ENCODE measurements at places on chromosomes 12 and 14.

GRCh38 chr14:67926821-67927220, 107.2 kb downstream of the RAD51B start:
- no peak for DNase-seq

GRCh38 chr14:64671591-64671990, 32.6 kb upstream of the PLEKHG3 start:
- DNase-seq: peak; percentile 78

DNA sequence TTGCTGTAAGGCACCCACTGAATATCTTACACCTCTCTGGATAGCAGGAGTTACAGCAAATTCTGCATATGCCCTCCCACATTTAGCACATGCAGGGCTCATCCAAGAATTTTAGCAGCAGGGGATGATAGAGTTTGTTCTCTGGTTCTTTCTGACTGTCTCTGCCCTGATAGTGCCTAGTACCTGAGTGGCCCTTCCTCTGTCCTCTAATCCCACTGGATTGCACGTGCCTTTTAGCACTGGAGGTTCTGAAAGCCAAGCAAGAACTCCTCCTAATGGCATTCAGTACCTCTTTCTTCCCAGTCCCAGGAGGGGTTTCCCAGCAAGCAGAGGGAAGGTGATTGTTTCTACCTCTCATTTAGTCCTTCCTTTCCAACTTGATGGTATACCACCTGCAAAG, 406.4 kb downstream of the ZFP36L1 start:
- DNase-seq: no peak

- DNase-seq: peak; percentile 75
Measured at GRCh38 chr14:101017209-101017608, 113.7 kb upstream of the RTL1 start.

DNA sequence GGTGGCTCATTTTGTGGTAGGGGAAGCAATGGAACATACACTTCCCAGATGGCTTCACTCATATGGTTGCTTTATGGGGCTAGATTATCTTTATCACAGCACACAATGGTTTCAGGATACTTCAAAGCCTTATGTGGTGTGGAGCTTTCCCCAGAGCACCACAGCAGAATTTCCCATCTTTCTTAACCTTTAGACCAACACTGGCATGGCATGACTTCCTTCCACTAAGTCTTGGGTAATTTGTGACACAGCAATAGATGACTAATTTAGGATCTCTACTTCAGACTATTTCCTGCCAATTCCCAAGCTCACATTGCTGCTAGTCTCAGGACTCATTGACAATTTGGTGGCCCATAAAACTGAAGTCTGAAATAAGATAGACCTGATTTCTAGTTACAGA, 36.9 kb upstream of the DCN start:
- DNase-seq: peak; percentile 74

DNA sequence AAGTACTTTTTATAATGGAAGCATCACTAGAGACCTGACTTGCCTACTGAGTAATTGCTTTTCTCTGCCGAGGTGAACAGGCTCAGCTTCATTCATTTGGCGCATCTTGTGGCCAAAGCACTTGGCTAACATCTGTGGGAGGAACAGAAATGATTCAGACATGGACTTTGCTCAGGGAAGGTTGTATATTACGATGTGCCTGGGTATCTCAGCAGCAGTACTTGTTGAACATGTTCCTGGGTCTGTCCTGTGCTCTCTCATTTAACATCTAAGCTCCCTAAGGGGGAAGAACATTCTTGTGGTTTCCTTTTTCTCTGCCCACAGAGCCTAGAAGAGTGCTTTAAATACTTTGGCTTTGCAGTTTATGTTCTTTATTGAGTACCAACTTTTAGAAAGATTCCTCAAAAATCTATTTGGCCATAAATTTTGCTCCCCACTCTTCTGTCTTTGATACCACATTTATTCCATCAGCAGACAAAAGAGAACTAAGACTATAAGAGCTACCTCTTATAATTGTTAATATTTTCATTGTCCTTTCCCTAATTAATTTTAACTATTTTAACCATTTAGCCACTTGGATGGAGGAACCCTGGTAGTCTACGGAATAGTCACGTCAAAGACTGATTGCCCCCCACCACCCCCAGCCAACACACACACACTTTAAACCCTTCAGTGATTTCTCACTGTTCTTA, 101.2 kb upstream of the EGLN3 start:
- peak; percentile 85 for DNase-seq

DNA sequence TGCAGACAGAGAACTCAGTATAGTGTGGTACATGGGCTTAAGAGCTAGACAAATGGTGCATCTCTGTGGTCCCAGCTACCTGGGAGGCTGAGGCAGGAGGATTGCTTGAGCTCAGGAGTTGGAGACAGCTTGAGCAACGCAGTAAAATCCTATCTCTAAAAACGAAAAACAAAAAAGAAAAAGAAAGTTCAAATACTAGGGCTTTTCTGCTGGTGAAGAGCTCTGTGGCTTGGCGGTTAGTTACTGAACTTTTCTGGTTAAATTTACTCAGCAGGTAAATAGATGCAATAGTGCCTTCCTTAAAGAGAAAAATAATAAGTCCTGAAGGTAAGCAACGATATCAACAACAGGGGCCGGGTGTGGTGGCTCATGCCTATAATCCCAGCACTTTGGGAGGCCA, 31.4 kb upstream of the RAP1B start:
- DNase-seq: no peak

GRCh38 chr12:118682656-118683055, 298.7 kb upstream of the SRRM4 start:
- DNase-seq: no peak

- no peak for DNase-seq
Measured at GRCh38 chr14:92473969-92474535, 39.5 kb upstream of the RIN3 start.

DNA sequence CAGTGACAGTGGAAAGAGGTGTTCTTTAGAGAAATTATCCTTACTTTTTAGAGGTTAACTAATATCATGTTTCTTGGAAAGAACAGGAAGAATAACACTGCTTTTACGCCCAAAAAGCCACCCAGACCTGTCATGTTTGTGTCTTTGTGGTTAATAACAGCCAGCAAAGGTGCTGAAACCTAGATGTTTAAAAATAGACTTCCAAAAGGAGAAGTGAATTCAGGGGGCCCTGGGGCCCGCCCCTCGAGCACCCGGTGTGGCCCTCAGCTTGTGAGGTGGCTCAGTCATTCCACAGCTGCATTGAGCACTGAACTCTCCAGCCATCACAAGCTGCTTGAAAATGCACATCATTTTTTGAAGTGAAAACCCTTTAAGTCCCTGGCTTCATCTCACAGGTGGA, 20.8 kb upstream of the AMN start:
- no peak for DNase-seq

- DNase-seq: no peak
Measured at GRCh38 chr12:72974954-72975555, 702.9 kb downstream of the TRHDE start.

DNA sequence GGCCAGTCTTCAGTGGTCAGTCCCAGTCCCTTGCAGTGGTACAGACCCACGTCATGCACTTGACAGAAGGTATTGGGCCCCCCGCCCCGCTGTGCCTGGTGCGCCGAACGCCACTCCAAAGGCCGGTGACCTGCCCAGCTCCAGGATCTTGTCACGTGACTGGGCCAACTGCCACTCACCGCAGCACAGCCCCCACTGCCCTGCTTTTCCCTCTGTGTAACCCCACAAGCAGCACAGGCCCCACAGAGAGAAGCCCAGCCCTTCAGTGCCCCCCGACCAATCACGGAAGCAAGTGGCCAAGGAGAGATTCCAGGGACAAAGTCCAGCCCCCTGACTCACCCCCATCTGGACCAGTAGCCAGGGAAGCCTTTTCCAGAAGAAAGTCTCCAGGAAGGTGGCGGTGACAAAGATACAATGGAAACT, 498 bp downstream of the GPR132 start:
- no peak for DNase-seq

- peak; percentile 40 for DNase-seq
Measured at GRCh38 chr12:45644541-45644940, 85.0 kb upstream of the ARID2 start.

GRCh38 chr14:90715993-90716392, 100.2 kb downstream of the TTC7B start:
- DNase-seq: no peak

DNA sequence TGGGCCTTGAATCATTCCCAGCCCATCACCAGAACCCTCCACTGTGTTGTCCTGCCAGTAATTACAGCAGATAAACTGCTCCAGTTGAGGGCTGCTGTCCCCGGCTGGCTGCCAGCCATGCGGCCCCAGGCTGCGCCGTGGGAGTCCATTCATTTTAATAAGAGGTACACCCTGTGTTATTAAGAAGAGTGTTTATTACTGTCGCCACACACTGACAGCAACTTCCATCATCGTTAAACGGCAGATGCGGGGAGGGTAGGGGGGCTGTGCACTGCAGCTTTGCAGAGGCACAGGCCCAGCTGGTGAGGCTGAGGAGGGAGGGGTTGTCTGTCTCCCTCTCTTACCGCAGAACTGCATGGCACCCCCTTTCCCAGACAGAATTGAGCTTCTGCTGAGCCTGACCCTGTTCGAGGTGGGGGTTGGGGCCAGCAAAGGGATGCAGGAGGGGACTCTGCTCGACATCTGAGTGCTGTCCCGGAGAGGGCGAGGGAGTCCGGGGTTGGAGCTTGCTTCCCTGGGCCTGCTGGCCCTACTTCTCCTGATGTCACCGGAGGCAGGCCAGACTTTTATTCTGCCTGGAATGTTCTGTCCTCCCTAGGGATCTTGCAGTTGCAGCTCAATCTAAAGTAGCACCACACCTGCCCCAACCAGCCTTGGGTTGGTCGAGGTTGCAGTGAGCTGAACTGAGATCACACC, 33.8 kb upstream of the GPATCH2L start:
- no peak for DNase-seq

GRCh38 chr14:47270715-47271114, 404.7 kb downstream of the MDGA2 start:
- no peak for DNase-seq

DNA sequence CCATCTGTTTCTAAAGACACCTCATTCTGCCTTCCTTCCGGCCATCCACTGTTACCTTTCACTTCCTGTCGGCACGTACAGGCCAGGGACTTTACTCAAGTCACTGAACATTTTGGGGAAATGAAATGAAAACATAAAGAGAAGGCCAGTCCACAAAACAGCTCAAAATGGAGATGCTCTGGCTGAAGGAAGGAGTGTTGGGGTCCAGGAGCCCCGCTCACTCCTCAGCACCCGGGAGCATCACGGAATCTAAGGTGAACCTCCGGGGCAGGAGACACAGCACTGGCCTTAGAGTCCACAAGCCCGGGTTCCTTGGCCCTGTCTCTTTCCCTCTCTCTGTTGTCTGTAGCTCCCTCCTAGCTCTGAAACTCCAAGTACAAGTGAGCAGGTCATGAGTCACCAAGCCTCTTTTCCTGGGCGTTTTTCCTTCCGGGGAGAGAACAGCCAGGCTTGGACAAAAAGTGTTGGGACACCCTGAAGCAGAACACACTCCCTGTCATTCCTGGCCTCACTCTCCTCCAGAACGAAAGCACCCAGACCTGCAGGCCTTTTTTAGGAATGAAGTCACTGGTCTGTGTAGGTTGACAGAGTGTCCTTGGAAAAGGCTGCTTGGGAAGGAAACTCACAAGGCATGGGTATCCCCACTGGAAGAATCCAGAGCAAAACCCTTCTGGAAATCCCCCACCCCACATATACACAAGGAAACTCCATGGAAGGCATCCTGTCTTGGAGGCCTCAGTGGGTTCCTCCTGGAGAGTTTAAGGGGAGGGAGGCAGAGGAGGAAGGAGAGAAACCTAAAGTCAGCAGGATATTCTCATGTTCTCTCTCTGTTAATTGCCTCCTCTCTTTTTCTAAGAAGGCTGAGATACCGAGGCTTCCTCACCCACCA, 245.3 kb downstream of the ZFP36L1 start:
- peak; percentile 97 for DNase-seq

DNA sequence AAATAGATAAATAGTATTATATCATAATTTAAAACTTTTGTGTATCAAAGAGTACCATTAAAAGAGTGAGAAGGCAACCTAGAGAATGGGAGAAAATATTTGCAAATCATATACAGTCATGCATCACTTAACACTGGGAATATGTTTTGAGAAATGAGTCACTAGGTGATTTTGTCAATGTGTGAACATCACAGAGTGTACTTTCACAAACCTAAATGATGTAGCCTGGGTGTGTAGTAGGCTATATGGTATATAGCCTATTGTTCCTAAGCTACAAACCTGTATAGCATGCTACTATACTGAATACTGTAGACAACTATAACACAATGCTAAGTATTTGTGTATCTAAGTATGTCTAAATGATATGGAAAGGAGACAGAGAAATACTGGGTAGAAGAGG, 48.0 kb upstream of the ARID2 start:
- DNase-seq: no peak

DNA sequence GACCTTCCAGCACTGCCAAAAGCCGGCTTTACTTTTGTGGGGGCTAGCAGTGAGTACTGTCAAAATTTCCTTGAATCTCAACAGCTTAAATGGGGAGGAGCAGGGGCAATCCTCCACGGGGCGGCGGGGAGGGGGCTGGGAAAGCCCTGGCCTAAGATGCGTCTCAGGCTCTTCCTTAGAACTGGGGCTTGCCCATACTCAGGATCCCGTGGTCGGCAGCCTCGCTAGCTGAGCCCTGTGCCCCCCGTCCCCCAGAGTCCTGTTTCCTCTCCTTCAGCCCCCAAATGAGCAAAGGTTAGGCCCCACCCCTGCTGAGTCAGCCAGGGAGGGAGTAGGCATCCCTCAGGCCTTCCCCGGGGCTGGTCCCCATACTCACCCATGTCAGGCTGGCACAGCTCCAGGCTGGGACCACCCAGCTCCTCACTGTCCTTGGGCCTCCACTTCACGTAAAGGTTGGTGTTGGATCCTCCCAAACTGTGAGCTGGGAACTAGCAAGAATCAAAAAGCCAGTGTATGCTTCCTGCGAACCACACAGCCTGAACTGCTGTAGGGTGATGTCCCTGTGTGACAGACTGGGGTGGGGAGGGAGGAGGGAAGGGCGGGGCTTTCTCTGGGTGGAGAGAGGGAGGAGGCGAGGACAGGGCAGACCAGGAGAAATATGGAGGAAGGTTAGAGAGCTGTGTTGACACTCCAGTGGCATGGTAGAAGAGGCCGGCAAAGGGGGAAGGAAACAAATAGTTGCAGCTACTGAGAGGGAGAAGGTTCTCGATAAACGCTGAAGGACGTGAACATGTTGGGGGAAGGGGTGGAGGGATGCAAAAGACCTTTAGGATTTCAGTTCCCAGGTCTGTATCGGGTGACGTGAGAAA, 5.9 kb upstream of the BAZ2A start:
- DNase-seq: peak; percentile 82

GRCh38 chr12:62785941-62786559, 148.9 kb downstream of the PPM1H start:
- DNase-seq: peak; percentile 93

- DNase-seq: no peak
Measured at GRCh38 chr14:58805605-58806409, 168.0 kb downstream of the DACT1 start.

GRCh38 chr14:58807191-58807590, 169.4 kb downstream of the DACT1 start:
- DNase-seq: peak; percentile 22

Data from AG10803 (cell line).